ENCODE measurements at places on chromosomes 7 and 10. TPM values are rescaled to one million over a fixed set of nuclear protein-coding genes. Genes with fewer than 3 reads are reported as not detected.

The HOXA10 gene
- total RNA-seq: not detected

- H3K4me3 ChIP-seq: no peak overlapping the region
- DNase-seq: no peak
- H3K27me3 ChIP-seq: no peaks in the 10 kb centered on the region
- H3K4me1 ChIP-seq: no peaks in the 10 kb centered on the region
Measured at GRCh38 chr7:92872701-92873100, 36.3 kb upstream of the CDK6 start.

GRCh38 chr10:34061841-34062240 is 727.4 kb upstream of the NRP1 start:
- no peaks in the 10 kb centered on the region for H3K36me3 ChIP-seq
- no peaks in the 10 kb centered on the region for H3K4me1 ChIP-seq
- no peak overlapping the region for H3K4me3 ChIP-seq
- H3K27me3 ChIP-seq: no peaks in the 10 kb centered on the region
- H3K27ac ChIP-seq: no peak overlapping the region

- DNase-seq: no peak
- H3K4me3 ChIP-seq: no peak overlapping the region
Measured at GRCh38 chr10:75773813-75774782, 342.7 kb downstream of the LRMDA start.

DNA sequence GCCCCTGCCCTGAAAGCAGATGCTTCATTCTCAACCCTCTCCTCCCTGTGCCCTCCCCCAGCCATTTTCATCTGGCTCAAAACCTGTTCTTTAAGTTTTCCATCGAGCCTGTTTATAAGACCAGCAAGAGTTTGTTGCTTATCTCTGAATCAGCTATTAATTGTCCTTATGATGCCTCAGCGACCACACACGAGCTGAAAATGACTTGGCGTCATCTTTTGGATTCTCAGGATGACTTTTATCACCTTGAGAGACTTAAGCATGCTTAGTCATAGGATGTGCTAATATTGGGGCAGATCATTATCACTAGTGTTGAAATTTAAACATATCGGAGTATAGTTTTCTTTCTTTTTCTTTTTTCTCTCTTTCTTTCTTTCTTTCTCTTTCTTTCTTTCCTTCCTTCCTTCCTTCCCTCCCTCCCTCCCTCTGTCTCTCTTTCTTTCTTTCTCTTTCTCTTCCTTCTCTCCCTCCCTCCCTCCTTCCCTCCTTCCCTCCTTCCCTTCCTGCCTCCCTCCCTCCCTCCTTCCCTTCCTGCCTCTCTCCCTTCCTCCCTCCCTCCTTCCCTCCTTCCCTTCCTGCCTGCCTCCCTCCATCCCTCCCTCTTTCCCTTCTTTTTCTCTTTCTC is 184.5 kb downstream of the PHTF2 start:
- no peaks in the 10 kb centered on the region for H3K36me3 ChIP-seq
- H3K27ac ChIP-seq: no peak overlapping the region
- no peak for DNase-seq
- no peaks in the 10 kb centered on the region for H3K4me1 ChIP-seq
- H3K27me3 ChIP-seq: no peaks in the 10 kb centered on the region
- no peak overlapping the region for H3K4me3 ChIP-seq

The DLX5 gene
- total RNA-seq: not detected

DNA sequence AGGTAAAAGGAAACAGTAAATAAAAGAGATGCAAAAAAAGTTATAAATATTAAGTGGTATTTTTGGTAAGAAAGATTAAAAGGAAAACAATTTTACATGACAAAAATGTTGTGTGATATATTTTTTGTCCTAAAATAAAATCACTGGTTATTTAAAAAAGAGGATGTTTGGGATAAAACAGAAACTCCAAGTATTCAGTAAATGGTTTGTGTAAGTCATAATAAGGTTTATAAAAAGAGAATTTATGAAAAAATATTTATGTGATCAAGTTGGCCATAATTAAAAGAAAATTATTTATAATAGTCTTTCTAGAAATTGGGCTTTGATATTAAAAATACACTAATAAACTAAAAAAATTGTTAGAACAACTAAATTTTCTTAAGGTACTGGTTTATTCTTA is 38.2 kb upstream of the FIGNL1 start:
- no peaks in the 10 kb centered on the region for H3K4me1 ChIP-seq
- no peak overlapping the region for H3K4me3 ChIP-seq
- no peaks in the 10 kb centered on the region for H3K27me3 ChIP-seq
- H3K27ac ChIP-seq: no peak overlapping the region
- no peak for DNase-seq

- DNase-seq: peak; percentile 1
- no peak overlapping the region for H3K27ac ChIP-seq
- no peaks in the 10 kb centered on the region for H3K27me3 ChIP-seq
- H3K4me3 ChIP-seq: no peak overlapping the region
Measured at GRCh38 chr10:62728479-62728878, 76.0 kb upstream of the ADO start.

The PCLO gene
- not detected for total RNA-seq

Data from CD4-positive, alpha-beta T cell (primary cell).